ENCODE measurements at places on chromosomes 11 and 22. TPM values are rescaled to one million over a fixed set of nuclear protein-coding genes. Genes with fewer than 3 reads are reported as not detected.

Gene CFAP300
- polyA plus RNA-seq: not detected

Gene TNNT3
- not detected for polyA plus RNA-seq

Gene OR5B21
- polyA plus RNA-seq: not detected

Gene SYT13
- polyA plus RNA-seq: 65.4 TPM

Gene OR51E2
- polyA plus RNA-seq: not detected

Gene GGTLC3
- polyA plus RNA-seq: not detected

Gene KCNJ1
- polyA plus RNA-seq: 0.40 TPM

Gene CADM1
- 92.1 TPM for polyA plus RNA-seq

Gene C11orf16
- polyA plus RNA-seq: not detected

Gene ZDHHC24
- 14.9 TPM for polyA plus RNA-seq

Gene TRMT112
- 278 TPM for polyA plus RNA-seq

Gene OR51T1
- not detected for polyA plus RNA-seq

Gene LRRC56
- 0.76 TPM for polyA plus RNA-seq

Gene VSIG10L2
- 0.08 TPM for polyA plus RNA-seq

Gene PITPNM1
- 25.8 TPM for polyA plus RNA-seq

Gene TRIM22
- polyA plus RNA-seq: 10.2 TPM

Gene OR52I2
- not detected for polyA plus RNA-seq

Gene OR5B2
- not detected for polyA plus RNA-seq

Gene UPK3A
- polyA plus RNA-seq: not detected

Gene APIP
- polyA plus RNA-seq: 45.9 TPM

Gene MMP27
- polyA plus RNA-seq: not detected

Gene GRK3
- 11.4 TPM for polyA plus RNA-seq

Gene TREH
- polyA plus RNA-seq: 0.12 TPM

Gene MPPED1
- 24.1 TPM for polyA plus RNA-seq

Gene APOL5
- polyA plus RNA-seq: not detected

Gene HMOX1
- not detected for polyA plus RNA-seq

Gene CSF2RB
- polyA plus RNA-seq: not detected

Gene PKDREJ
- not detected for polyA plus RNA-seq

Gene OR2AG1
- polyA plus RNA-seq: not detected

Gene HTR3B
- not detected for polyA plus RNA-seq

Gene OR51I1
- polyA plus RNA-seq: not detected

Gene DAGLA
- polyA plus RNA-seq: 5.7 TPM

Gene ZC3H12C
- polyA plus RNA-seq: 15.1 TPM

Gene COX8A
- polyA plus RNA-seq: 863 TPM

Gene LDLRAD3
- 3.5 TPM for polyA plus RNA-seq

Gene NRXN2
- 68.0 TPM for polyA plus RNA-seq

Gene RTN4R
- polyA plus RNA-seq: 13.6 TPM

Gene FUT4
- polyA plus RNA-seq: 1.1 TPM

Gene IFITM1
- polyA plus RNA-seq: 0.35 TPM

Gene TEX54
- not detected for polyA plus RNA-seq

Gene TMEM191B
- polyA plus RNA-seq: 41.5 TPM

Gene CST6
- polyA plus RNA-seq: not detected

Gene NECTIN1
- polyA plus RNA-seq: 5.6 TPM

Gene PYGM
- polyA plus RNA-seq: 0.43 TPM

Gene CSRP3
- not detected for polyA plus RNA-seq

Gene NEFH
- 0.05 TPM for polyA plus RNA-seq

Gene MFRP
- not detected for polyA plus RNA-seq

Gene TIGD3
- 23.1 TPM for polyA plus RNA-seq

Gene PTDSS2
- polyA plus RNA-seq: 54.3 TPM

Gene ADAMTS8
- polyA plus RNA-seq: 0.12 TPM

Gene MB
- polyA plus RNA-seq: not detected

Gene INPPL1
- polyA plus RNA-seq: 1.5 TPM

Gene MS4A8
- polyA plus RNA-seq: not detected

Gene OR52A1
- not detected for polyA plus RNA-seq

Gene ST3GAL4
- 46.1 TPM for polyA plus RNA-seq

Gene DDX25
- 67.1 TPM for polyA plus RNA-seq

Gene MACROD1
- polyA plus RNA-seq: 30.8 TPM

All from neural cell (in vitro differentiated cells).